Fibroblast of mammary gland (primary cell): ENCODE measurements at places on chromosomes 2 and 18.

DNA sequence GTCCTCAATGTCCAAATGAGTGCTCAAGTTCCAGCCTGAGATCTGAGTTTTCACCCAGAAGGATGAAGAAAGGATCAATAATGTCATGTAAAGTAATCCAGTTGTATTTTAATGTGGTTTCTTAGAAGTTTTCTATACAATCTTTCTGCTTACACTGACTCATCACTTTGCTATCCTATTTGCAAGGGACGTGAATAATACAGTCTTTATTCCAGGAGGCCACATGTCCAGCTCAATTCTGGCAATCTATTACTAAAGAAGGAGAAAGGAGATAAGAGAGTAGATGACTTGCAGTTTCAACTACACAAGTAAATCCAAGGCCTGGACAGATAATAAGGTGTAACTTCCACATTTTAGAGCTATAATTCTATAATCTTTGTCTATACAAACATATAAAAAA lies 601.1 kb upstream of the SETBP1 start:
- peak; percentile 77 for DNase-seq

DNA sequence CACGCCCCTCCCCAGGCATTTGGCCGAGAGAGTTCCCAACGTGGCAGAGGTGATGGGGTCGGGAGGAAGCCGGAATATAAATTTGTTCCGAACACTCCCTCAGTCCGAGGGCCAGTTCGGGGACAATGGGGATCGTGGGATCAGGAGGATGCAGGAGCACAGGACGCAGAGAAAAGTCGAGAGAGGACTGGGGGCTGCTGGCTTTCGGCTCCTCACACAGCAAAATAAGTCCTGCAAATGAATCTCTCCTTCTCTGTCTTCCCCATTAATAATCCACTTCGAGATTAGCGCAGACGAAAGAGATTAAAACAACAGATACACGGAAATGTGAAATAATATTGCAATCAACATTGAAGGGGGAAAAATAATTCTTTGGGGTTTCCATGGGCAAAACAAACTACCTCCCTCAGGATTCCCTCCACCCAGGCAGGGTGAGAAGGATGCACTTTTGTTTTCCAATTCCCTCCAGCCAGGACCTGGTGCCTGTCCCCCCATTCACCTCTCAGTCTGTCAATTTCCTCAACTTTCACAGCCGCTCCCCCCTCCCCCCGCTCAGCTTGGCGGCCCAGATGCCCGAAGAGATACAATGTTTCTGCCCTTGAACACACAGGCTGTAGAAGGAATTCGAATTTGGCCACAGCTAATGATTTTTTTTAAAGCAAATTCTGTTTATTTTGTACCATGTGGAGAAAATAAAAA lies 3.1 kb upstream of the ZEB2 start:
- DNase-seq = no peak

- DNase-seq = no peak
Observed at GRCh38 chr2:143679617-143680016, 550.4 kb downstream of the ARHGAP15 start.

- peak; percentile 89 for DNase-seq
Observed at GRCh38 chr2:148645539-148646230, 1.1 kb downstream of the EPC2 start.

- DNase-seq = no peak
Observed at GRCh38 chr2:106876699-106877098, 9.3 kb downstream of the ST6GAL2 start.

DNA sequence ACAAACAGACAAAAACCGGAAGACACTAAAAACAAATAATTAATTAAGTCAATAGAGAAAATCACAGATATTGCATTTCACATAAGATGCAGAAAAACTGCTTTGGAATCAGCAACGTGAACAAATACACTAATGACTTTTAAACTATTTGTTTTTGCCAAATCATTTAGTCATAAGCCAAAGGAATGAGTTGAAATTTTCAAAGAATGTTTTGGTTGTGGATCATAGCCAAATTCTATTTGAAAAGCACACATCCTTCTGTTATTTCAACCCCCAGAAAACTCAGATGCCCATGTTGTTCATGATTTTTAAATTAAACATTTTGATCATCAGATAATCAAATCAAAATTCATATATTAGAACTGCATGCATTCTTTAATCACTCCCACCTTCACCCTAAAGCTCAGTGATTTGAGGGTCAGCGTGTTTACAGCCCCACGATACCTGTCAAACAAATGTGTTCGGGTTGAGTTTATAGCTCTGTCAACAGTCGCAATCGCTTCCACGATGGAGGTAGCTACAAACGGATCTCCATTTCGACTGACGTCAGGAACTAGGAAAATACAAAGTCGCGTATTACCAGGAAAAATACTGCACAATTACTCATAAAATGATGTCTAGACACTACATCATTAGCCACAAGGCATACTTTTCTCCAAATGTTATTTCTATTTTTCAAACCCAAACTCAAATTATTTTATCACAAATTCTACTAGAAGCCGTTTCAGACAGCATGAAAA lies 90.2 kb downstream of the PXDN start:
- peak; percentile 84 for DNase-seq

DNA sequence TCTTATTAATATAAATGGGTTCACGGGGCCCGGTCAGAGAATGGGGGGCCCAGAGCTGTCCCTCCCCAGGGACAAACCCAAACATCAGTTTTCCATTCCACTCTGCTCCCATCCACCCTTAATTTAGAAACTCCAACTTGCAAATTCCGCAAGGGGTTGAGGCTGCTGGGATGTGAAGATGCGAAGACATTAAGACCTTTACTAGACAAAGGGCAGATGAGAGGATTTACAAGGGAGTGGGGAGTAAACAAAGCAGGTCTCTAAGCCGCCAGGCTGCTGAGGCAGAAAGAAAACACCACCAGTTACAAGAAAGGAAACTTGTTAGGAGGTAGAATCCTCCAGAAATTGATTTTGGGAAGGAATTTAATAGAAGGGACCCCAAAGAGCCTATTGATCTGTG lies 33.1 kb downstream of the MARCO start:
- no peak for DNase-seq

- DNase-seq = peak; percentile 37
Observed at GRCh38 chr2:161586517-161587167, 37.6 kb upstream of the SLC4A10 start.

DNA sequence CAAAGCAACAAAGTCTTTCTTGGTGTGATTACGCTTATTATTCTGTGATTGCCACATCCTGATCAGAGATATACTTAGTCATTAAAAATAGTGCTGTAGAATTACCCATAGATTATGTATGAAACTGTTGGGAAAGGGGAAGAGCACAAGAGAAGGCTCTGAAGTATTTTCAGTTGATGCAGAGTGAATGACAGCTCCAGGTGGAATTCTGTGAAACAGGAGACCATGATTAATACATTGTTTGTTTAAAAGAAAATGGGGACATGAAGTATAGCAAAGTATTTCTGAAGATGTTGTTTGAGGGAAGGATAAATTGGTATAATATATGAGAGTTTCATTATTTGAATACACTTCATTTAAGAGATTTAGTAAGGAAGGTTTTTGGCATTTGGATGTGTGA lies 307.6 kb upstream of the CDH20 start:
- no peak for DNase-seq

DNA sequence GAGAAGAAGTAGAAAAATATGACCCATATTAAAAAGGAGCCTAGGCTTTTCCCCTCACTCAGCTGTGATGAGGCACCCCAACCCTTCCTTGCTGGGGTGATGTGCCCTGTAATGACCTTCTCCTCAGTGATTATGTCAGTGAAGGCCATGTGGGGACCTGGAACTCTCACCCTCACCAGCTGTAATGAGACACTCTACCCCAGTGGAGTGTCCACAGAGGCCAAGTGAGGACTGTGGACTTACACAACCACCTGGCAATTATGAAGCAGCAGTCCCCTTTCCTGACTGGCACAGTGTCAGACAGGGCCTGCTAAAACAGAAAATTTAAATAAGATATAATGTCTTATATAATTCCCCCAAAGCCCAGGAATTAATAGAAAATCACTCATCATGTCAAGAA lies 54.2 kb downstream of the SEMA4F start:
- no peak for DNase-seq
